ENCODE measurements at places on chromosomes 1 and 21.

DNA sequence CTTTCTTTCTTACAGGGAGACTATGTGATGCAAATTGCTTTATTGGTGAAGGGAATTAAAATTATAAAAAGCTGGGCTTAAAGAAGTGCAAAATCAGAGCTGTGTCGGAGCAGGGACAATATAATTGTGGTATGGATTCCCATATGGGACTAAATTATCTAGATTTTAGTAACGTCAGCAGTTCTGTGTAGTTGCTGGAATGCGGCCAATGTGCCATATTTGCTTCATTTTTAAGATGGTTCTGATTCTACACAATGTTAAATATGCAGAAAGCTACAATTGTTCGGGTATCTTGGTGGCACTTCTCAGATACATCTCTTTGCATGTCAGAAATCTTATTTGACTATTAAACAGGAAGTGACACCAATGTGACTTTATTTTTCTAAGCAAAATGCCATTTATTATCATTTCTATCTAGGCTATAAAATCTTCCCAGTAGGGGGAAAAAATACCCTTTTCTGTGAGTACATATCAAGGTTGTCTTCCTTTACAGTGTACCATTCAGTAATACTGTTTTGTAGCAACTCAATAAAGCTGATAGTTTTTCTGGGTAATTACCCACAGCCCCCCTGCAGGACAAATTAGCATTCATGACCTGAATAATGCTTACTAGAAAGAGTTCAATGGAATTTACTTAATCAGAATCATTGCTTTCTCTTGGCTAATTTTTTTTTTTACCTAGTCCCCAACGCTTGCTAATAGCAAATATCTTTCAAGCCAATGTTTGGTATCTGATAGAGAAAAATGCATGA, 288.3 kb upstream of the ADGRL2 start:
- DNase-seq: no peak

GRCh38 chr1:226309398-226310244, 657 bp upstream of the LIN9 start:
- DNase-seq: no peak

GRCh38 chr1:185281245-185281644, 35.8 kb downstream of the IVNS1ABP start:
- DNase-seq: no peak

GRCh38 chr1:112263453-112263852, 132.6 kb upstream of the CTTNBP2NL start:
- no peak for DNase-seq

GRCh38 chr21:34942911-34943310, 106.2 kb downstream of the RUNX1 start:
- no peak for DNase-seq

GRCh38 chr1:9289711-9290485, 2.8 kb upstream of the SPSB1 start:
- no peak for DNase-seq

Measured in stimulated activated CD4-positive, alpha-beta T cell treated with anti-CD3 and anti-CD28 coated beads, Interleukin-1b, Interleukin-23, amount 100 ng/mL, for 1 hour (primary cell).